Stimulated activated CD8-positive, alpha-beta memory T cell treated with anti-CD3 and anti-CD28 coated beads, Interleukin-7, amount 100 ng/mL, for 1 hour (primary cell): ENCODE measurements at places on chromosomes 5 and 9.

DNA sequence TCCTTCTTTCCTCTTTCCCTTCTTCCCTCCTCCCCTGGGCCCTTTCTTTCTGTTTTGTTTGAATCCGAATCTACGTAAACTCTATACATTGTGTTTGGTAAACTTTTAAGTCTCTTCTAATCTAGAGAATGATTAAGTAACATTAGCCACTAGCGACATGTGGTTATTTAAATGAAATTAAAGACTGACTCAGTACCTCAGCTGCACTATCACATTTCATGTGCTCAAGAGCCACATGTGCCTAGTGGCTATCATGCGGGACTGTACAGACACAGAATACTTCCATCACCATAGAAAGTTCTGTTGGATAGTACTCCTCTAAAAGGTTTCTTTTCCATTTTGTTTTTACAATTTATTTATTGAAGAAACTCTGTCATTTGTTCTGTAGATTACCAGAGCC lies 29.0 kb downstream of the DCTN4 start:
- no peak for DNase-seq

DNA sequence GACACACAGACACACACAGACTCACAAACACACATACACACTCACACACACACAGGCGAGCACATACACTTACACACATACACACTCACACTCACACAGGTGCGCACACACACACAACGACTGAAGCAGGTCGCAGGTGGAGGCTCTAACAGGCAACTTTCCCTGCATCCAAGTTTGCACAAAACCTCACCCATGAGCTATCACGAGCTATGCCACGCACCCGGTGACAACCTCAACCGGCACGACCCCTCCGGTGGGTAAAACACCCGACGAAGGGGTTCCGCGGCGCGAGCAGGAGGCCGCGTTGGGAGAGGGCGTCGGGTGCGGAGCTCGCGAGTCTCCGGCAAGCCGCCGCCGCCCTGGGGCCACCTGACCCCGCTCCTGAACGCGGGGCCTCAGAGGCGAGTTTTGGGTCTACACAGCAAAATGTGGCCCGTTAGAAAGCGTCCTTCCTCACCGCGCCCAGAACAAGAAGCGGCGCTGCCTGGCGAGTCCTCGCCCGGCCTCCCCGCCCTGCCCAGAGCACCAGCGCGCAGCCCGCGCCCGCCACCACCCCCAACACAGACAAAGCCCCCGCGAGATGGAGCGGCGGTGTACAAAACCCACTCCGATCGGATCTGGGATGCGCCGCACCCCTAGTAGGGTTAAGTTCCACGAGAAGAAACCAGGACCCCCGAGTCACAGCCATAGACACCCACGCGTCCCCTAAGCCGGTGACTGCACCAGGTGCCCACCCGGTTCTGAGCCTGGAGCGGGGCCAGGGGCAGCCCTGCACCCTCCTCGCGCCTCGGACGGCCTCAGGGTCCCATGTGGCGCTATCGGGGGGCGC lies 665 bp downstream of the SLC6A3 start:
- DNase-seq, result no peak

DNA sequence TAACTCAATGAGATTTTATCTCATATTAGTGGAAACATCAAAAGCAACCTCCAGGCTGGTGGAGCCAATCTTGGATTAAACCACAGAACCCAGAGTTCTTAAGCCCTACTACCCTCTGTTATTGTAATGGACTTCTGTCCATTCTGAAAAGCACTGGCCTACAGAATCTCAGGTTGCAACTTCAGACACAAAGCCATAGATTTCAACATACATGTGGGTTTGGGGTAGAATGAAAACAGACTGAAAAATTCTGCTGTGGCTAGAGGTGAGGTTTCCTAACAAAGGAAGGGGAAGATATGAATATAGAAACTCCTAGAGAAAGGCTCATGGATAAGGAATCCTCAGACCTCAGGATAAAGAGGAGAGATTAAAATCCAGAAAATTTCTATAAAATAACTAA lies 569.8 kb upstream of the RIOK2 start:
- no peak for DNase-seq

GRCh38 chr9:100492952-100493351 lies 20.0 kb downstream of the TMEFF1 start:
- DNase-seq, result no peak

- no peak for DNase-seq
Measured at GRCh38 chr9:34253460-34253837, 74.6 kb downstream of the UBAP1 start.

GRCh38 chr5:158895588-158895987 lies 204.1 kb downstream of the EBF1 start:
- DNase-seq, result no peak

- DNase-seq, result no peak
Measured at GRCh38 chr5:135393691-135394090, 5.3 kb downstream of the MACROH2A1 start.

GRCh38 chr5:1563051-1563461 lies 39.3 kb upstream of the LPCAT1 start:
- DNase-seq, result no peak

DNA sequence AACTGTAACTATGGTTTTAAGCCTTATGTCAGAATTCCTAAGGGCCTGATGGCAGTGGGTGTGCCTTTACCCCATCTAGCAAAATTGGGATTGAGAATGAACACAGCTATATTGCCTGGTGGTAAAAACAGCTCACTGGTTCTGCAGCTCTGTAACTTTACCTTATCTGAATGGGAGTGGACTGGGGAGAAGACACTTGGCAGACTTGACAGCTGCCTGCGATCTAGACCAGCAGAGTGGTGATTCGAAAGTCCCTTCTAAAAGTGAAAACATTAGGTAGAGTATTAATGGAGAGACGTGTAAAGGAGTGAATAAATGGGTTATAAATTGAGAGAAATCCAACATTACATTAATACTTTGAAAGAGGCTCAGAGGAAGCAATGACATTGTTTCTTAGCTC lies 289.1 kb upstream of the EDIL3 start:
- no peak for DNase-seq

DNA sequence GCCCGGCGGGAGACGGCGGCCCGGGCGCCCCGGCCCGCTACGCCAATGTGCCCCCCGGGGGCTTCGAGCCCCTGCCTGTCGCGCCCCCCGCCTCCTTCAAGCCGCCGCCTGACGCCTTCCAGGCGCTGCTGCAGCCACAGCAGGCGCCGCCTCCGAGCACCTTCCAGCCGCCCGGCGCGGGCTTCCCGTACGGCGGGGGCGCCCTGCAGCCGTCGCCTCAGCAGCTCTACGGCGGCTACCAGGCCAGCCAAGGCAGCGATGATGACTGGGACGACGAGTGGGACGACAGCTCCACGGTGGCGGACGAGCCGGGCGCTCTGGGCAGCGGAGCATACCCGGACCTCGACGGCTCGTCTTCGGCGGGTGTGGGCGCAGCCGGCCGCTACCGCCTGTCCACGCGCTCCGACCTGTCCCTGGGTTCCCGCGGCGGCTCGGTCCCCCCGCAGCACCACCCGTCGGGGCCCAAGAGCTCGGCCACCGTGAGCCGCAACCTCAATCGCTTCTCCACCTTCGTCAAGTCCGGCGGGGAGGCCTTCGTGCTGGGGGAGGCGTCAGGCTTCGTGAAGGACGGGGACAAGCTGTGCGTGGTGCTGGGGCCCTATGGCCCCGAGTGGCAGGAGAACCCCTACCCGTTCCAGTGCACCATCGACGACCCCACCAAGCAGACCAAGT lies 723 bp downstream of the SNX18 start:
- DNase-seq, result no peak

DNA sequence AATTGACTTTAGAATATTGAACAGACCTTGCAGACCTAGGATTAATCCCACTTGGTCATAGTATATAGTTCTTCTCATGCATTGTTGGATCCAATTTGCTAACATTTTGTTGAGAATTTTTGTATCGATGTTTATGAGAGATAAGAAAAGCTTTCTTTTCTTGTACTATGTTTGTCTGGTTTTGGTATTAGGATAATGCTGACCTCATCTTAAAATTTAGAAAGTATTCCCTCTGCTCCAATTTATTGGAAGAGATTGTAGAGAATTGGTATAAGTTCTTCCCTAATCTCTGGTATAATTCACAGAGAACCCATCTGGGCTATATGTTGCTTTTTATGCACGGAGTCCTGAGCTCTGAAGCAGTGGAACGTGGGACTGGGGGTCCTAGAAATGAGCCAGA lies 67.7 kb downstream of the ADAMTS16 start:
- DNase-seq, result no peak

- no peak for DNase-seq
Measured at GRCh38 chr5:15233566-15233965, 266.4 kb upstream of the FBXL7 start.

DNA sequence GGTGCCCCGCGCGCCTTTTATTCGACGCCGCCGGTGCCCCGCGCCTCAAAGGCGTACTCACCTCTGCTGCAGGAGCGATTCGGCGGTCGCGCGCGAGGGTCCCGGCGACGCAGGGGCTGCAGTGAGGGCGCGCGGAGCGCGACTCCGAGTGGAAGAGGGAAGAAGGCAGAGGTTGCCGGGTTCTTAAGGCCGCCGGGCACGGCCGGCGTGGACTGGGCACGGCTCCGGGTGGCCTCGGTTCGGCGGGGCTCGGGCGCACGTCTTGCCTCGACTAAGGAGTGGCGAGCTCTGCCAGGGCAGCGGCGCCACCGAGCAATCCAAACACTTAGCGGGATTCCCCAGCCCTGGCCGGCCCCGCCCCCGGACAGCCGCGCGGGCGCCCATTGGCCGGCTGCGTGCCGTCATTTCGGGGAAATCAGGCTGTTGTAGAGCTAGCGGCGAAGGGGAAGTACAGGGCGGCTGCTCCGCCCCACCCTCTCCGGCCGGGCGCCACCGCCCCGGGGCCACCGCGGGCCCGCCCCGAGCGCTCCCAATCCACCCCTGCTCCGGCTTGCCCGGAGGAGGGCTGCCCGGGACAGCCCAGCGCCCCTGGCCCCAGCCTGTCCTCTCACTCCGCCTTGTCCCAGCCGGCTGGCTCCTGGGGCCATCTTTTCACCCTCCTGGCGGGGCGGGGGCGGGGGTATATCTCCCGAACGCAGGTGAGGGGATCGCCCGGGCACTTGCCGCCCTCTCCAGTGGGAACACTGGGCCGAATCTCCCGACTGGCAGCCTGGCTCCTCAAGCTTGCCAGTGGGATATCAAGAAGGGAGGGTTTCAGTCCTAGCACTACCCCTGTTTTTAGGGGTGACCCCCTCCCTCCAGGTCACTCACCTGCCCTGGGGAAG lies at the start of gene IRF1:
IRF1 (minus strand) TSS at position 290 of the 884 bp plus-strand sequence. CDS start 1,295 bp downstream, outside the sequence.
- DNase-seq, result peak; percentile 95

DNA sequence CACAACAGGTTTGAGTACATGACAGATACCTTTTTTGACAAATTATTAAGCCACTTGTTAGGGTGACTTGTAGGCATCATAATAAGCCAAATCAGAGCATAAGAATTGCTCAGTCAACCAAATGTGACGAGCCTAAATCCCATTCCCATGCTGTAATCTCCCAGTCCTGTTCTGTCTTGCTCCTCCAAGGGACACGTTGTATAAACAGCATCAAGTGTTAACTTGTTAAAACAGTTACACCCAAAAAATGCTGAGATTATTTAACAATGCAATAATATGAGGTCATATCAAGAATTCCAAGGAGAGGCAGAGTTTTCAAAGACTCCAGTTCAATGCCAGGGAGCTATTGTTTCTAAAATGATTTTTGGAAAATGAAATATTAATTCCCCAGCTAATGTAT lies 76.2 kb downstream of the SH3TC2 start:
- no peak for DNase-seq

- DNase-seq, result no peak
Measured at GRCh38 chr9:83934569-83935275, 13.5 kb upstream of the KIF27 start.

GRCh38 chr5:79020861-79021561 lies 35.9 kb upstream of the ARSB start:
- no peak for DNase-seq

DNA sequence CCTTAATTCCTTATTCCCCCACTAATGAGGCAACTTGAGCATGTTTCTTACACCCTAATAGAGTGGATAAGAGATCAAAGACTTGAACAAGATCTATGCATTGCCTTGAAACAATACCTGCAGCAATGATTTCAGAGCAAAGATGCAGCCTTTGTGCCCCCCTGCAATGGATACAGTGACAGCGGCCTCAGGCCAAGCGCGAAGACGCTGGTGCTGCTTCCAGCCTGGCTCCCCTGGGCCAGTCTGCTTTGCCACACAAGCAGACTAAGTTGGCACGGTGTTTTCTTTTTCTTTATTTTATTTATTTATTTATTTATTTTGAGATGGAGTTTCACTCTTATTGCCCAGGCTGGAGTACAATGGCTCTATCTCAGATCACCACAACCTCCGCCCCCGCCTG lies 179.8 kb upstream of the S1PR3 start:
- DNase-seq, result no peak

- no peak for DNase-seq
Measured at GRCh38 chr9:87896891-87897290, 14.2 kb downstream of the SPATA31E1 start.

- DNase-seq, result no peak
Measured at GRCh38 chr9:37596504-37596903, 4.1 kb upstream of the TOMM5 start.

GRCh38 chr5:150339165-150339564 lies 18.3 kb upstream of the TCOF1 start:
- no peak for DNase-seq

- no peak for DNase-seq
Measured at GRCh38 chr5:74311961-74312360, 328.6 kb downstream of the ENC1 start.

- DNase-seq, result no peak
Measured at GRCh38 chr5:54045077-54045792, 265.1 kb downstream of the ARL15 start.

DNA sequence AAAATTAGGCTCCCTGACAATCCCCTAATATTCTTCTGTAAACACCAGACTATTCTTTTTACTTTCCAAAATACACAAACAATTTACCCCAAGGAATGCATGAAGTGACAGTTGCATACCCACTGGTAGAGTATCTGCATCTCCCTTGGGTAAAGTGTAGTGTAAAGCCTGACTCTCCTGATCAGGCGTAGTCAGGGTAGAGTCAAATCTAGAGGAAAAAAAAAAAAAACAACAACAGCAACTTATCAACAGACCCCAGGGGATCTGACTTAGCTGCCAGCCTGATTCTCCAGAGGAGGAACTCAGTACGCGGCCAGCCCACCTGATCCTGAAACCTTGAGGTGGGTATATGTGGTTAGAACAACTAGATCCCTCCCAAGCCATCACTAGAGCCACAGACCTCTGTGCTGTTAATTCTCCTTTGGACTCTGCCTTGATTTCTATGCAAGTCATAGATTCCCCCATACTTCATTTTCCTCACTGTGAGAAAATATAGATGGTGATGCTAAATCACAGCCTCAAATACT lies 61.0 kb downstream of the ZNF608 start:
- DNase-seq, result no peak

GRCh38 chr5:150188146-150188842 lies 1.6 kb upstream of the SLC6A7 start:
- no peak for DNase-seq
